Nephron progenitor cell (in vitro differentiated cells): ENCODE measurements at places on chromosomes 5 and 9.

- no peak for DNase-seq
These were observed 38.8 kb downstream of the PROP1 start for GRCh38 chr5:177957241-177957640.

- no peak for DNase-seq
These were observed 48.3 kb upstream of the LRRC14B start for GRCh38 chr5:143041-143440.

GRCh38 chr5:142295084-142295758, 29.6 kb downstream of the SPRY4 start:
- DNase-seq = peak; percentile 31

DNA sequence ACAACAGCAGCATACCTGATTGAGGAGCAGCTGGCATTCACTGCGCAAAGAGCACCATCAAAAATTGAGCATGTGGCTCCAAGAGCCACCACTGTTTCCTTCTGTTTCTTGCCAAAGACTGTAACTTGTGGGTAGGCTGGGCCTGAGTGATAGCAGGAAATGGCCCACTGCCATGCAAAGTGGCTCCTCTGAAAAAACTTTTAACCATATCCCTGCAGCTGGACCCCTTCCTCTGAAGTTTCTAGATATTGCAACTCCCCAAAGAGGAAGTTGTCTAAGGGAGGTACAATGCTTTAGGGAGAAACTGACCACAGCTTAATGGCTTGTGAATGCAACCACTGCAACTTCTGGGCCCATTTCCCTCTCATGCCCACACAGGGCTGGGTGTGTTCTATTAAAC, 355.4 kb upstream of the PDE4D start:
- no peak for DNase-seq

- no peak for DNase-seq
These were observed 35.6 kb upstream of the TRIO start for GRCh38 chr5:14107536-14107935.

DNA sequence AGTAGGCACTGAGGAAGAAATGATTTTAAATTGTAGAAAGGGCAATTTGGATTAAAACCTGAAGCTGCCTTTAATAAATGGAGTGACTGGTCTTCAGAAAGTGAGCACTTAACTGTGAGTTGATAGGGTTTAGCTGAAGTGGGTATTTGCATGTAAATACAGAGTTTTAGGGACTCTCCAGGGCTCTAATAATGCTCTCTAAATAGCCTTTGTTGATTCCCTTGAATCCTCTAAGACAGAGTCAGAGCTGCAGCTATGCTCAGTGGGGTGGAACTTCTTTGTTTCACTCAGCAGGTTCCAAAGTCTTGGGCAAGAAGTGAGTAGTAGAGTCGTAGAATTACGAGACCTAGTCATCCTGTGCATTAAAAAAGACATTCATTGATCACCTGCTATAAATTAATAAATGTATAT, 21.4 kb downstream of the GLRA1 start:
- no peak for DNase-seq

DNA sequence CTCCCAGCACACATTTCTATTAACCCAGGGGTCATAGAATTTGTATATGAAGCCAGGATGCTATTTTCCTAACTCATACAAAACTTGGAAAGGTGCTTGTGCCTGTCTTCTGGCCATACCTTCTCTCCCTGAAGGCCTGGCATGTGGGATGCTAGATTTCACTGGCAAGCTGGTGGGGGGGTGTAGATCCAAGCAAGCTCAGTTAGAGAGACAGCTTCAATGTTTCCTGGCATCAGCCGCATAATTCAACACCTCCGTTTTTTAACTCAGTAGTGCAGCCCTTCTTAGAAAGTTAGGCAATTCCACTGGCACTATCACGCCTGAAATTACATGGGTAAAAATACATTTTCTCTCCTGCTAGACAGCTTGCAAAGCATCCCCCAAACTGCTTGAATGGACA, 51.8 kb downstream of the MEGF10 start:
- DNase-seq = no peak

GRCh38 chr5:54362434-54362833, 52.1 kb upstream of the ARL15 start:
- no peak for DNase-seq

DNA sequence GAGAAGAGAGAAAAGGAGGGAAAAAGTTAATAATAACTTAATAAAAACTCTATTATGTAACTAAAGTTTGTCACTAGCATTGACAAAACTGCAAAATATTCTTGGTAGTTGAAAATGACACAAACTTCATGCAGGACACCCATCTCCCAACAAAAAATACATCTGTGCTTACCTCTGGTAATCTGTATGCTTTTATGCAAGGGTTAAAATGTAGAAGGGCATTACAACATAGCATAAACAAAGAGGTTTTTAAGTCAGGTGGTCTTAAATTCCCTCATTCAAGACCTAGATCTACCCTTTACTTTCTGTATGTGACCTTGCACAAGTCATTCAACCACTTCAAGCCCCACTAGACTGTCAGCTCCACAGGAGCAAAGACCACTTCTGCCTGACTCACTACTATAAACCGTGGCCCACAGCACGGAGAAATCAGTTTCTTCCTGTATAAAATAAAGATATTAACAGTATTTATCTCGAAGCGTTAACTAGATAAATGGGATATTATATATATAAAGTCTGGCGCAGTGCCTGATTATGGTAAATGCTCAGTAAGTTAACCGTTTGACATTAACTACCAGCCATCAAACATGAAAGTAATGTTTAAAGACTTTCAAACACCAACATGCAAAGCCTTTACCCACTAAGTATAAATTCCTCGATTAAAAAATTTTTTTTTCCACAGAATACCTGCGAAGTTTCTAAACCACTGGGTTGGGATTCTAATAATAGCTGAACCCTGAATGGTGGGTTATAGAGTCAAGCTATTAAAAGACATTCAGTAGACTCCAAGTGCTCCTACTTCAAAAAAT, 2.0 kb downstream of the FBXL17 start:
- DNase-seq = no peak

DNA sequence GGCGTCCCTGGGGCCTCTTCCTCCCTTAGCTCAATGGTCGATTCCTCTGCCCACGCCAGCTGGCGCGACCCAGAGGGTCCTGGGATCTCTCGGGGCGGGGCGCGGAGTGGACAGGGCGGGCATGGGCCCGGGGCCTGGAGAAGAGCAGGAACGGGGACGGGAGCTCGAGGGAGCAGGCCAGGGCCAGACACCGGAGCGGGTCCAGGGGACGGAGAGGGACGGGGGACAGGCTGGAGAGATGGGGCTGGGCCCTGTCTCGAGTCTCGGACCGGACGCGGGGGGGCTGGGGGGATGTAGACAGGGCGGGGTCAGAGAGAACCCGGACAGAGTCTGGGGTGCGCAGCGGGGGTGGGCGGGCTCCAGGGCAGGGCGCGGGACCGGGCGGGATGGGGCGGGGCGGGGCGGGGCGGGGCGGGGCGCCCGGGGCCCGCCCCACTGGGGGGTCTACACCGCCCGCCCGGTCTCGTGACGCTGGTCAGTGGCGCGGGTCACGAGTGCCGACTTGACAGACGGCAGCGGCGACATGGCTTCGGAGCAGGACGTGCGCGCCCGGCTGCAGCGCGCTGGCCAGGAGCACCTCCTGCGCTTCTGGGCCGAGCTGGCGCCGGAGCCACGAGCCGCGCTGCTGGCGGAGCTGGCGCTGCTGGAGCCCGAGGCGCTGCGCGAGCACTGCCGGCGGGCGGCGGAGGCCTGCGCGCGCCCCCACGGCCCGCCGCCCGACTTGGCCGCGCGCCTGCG, at the start of gene UAP1L1:
TSS of gene UAP1L1 (plus strand) at position 508 of the 738 bp plus-strand sequence. CDS start at position 524, 16 bp downstream.
- peak; percentile 61 for DNase-seq

- DNase-seq = no peak
These were observed 79.3 kb downstream of the STARD4 start for GRCh38 chr5:111432883-111433536.
